ENCODE measurements at places on chromosomes 12 and 14. TPM values are rescaled to one million over a fixed set of nuclear protein-coding genes. Genes with fewer than 3 reads are reported as not detected.

DNA sequence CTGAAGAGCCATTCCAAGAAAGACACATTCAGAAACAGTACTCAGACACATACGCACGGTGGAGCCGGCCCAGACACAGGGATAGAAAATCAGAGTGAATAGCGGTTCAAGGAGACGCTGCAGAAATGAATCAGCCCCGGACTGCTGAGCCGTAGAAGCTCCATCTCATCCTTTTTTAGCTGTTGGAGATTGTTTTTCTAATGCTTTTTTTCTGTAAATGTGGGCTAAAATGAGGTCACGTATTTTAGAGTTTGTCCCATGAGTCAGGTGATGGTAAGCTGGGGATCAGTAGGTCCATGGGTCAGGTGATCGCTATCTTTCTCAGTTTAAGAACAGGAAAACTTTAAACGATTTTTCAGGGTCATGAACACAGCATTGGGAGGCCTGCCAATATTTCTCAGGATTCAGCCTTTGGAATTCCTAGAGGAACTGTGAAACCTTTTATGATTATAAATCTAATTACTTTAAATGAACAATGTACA, 202.4 kb downstream of the ITPR2 start:
- DNase-seq, result no peak

- DNase-seq, result no peak
Observed at GRCh38 chr14:36301159-36301558, 19.3 kb downstream of the MBIP start.

- DNase-seq, result peak; percentile 73
Observed at GRCh38 chr14:75542588-75543091, 20.4 kb downstream of the BATF start.

DNA sequence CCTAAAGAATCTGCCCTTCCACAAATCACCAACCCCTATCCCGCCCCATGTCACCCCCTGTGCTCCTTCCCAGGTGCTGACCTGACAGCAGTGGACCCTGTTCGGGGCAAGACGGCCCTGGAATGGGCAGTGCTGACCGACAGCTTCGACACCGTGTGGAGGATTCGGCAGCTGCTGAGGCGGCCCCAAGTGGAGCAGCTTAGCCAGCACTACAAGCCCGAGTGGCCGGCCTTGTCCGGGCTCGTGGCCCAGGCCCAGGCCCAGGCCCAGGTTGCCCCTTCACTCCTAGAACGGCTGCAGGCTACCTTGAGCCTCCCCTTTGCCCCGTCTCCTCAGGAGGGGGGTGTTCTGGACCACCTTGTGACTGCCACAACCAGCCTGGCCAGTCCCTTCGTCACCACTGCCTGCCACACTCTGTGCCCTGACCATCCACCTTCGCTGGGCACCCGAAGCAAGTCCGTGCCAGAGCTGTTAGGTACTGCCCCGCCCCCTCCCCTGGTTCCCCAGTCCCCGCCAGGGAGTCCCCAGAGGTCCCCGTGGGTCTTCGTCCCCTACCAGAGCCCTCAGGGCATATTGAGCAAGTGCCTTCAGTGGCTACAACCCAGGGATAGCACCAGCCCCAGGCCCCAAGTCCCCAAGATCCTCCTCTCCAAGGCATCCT, 2.7 kb downstream of the ANKRD33 start:
- no peak for DNase-seq

GRCh38 chr12:5123921-5124320, 80.2 kb downstream of the KCNA5 start:
- no peak for DNase-seq

DNA sequence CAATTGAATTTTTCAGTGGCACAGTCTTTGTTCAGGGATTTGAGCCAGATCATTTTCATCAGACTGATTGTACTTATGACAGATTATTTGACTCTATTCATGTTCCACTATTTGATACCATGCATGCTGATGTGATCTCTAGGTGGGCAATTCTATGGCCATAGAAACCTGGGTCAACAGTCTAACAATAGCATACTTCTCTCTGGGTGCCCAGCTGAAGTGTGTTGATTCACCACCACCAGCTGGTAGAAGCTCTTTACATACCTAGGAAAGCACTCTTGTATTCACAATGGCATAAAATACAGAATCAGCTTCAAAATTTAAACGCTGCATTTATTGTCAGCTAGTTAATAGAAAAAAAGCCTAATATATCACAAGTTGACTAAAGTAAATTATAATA, 90.2 kb upstream of the TMTC2 start:
- DNase-seq, result no peak

- no peak for DNase-seq
Observed at GRCh38 chr12:145369-145960, 68.5 kb downstream of the SLC6A12 start.

DNA sequence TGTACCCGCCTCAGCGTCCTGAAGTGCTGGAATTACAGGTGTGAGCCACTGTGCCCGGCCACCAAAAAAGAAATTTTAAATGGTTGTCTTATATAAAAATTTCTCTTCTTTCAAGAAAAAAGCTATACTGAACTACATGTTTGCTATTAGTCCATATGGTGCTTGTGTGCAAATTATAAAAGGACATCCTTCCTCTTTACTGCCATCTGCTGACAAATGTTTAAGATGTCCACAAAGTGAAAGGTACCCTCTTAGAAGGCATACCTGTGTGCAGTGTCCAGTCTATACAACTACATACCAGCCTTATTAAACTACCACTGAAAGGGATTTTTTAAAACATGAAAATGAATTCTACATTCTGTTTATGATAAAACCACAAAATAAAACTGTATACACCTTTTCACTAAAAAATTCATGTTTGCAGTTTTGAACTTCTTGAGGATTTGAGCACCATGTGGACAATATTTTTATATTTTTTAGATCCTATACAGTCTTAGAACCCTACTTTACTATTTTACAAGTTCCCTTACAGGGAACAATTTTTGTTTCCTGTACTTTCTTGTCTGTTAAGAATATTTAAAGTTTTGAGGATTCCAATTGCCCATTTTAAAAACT, 32.8 kb upstream of the TOMM20L start:
- DNase-seq, result no peak

Gene BBOF1
- 0.23 TPM for total RNA-seq

Gene PTGDR
- total RNA-seq, result 0.07 TPM

Gene RAB15
- 4.7 TPM for total RNA-seq

Measured in activated T-helper 2 cell treated with anti-CD3 and anti-CD28 coated beads, Interferon-gamma antibody, Interleukin-2, Interleukin-4, amounts not matched to agents 10 μg/mL and 5 μg/mL and 100 μg/mL, durations not matched to agents 14 hours and 24 hours and 36 hours (primary cell).